Keratinocyte (primary cell): ENCODE measurements at places on chromosomes 11 and 22.

DNA sequence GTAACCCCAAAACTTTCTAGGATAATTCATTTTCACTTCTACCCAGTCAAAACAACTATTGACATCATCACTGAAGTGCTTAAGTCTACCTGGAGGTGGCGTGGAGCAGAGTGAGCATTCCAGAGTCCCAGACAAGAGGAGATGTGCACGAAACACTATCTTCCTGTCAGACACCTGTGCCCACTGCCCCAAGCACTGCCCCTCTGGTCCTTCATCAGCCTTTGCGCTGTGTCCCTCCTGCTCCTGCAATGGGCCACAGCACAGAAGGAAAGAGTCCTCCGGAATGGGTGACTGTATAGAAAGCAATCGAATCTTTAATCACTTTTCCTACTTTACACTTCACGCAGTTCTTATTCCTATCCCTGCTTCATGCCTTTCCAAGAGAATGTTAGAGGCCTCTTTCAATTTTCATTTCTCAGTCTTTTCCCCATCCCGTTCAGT is 512 bp upstream of the GRIA4 start:
- no peak for DNase-seq
- H3K36me3 ChIP-seq = no peaks in the 10 kb centered on the region
- peaks cover 35% of the 10 kb centered on the region for H3K27me3 ChIP-seq
- H3K4me3 ChIP-seq = no peak overlapping the region
- no peak overlapping the region for H3K27ac ChIP-seq

DNA sequence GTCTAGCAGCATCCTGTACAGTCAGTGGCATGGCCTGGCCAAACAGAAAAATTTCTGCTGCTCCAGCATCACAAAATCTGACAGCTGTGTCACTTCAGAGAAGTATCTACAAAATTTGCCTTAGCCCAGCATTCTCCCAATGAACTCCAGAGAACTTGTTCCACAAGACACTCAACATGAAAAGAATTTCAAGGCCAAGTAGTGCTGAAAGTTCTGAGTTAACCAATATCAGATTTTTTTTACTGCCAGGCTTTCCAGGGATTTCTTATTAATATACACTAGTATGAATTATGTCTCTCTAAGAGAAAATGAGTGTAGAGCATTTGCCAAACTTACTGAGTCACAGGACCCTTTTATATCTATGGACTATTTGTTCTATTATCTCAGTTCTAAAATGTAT is 68.8 kb downstream of the OR5AK2 start:
- no peak overlapping the region for H3K27ac ChIP-seq
- H3K4me3 ChIP-seq = no peak overlapping the region
- H3K36me3 ChIP-seq = no peaks in the 10 kb centered on the region
- no peaks in the 10 kb centered on the region for H3K27me3 ChIP-seq

- H3K27me3 ChIP-seq = no peaks in the 10 kb centered on the region
- no peak overlapping the region for H3K27ac ChIP-seq
- no peak for DNase-seq
- H3K4me3 ChIP-seq = no peak overlapping the region
These were observed 84.7 kb upstream of the WNT7B start for GRCh38 chr22:46061501-46062231.

GRCh38 chr11:3234846-3235245 is 2.6 kb upstream of the MRGPRE start:
- peaks cover 28% of the 10 kb centered on the region for H3K27me3 ChIP-seq
- H3K4me1 ChIP-seq = no peaks in the 10 kb centered on the region
- no peak overlapping the region for H3K4me3 ChIP-seq
- no peaks in the 10 kb centered on the region for H3K36me3 ChIP-seq
- no peak for DNase-seq
- no peak overlapping the region for H3K27ac ChIP-seq

- no peak for DNase-seq
- H3K27ac ChIP-seq = no peak overlapping the region
- no peaks in the 10 kb centered on the region for H3K27me3 ChIP-seq
- no peaks in the 10 kb centered on the region for H3K36me3 ChIP-seq
- H3K4me3 ChIP-seq = no peak overlapping the region
These were observed 35.8 kb downstream of the GRIK4 start for GRCh38 chr11:120547316-120547715.

DNA sequence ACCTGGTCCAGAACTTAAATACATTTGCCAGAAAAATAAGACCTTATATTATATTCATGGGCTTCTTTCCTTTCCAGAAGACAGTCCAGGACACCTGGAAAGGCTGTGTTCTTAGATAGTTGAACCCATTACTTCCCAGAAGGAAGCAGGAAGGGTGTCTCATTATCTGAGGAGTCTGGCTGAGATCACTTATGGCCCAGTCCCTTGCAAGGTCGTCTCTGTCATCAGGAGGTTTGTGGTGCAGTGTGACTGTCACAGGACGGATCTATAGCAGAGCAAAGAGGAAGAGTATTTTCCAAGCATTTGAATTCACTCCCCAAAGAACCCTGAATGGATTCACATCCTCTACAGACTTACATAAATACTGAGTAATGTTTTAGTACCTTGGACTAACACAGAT is 270.7 kb upstream of the MTNR1B start:
- no peak for DNase-seq
- no peak overlapping the region for H3K27ac ChIP-seq
- H3K36me3 ChIP-seq = no peaks in the 10 kb centered on the region
- H3K27me3 ChIP-seq = no peaks in the 10 kb centered on the region

DNA sequence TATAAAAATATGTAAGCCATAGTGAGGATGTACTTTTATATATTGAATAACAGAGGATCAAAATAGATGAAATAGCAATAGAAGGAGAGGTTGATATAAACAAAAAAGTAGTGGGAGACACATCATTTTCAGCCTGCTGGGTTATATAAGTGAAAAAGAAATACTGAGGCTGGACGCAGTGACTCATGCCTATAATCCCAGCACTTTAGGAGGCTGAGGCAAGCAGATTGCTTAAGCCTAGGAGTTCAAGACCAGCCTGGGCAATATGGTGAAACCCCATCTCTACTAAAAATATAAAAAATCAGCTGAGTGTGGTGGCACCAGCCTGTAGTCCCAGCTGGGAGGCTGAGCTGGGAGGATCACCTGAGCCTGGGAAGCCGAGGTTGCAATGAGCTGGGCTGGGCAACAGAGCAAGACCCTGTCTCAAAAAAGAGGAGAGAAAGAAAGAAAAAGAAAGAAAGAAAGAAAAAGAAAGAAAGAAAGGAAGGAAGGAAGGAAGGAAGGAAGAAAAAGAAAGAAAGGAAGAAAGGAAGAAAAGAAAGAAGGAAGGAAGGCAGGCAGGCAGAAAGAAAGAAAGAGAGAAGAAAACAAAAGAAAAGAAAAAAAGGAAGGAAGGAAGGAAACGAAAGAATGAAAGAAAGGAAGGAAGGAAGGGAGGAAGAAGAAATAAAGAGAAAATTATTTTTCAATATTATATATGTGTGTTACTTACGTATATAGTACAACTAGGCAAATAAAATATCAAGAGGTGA is 7.0 kb upstream of the P2RY2 start:
- no peak overlapping the region for H3K4me3 ChIP-seq
- H3K27me3 ChIP-seq = no peaks in the 10 kb centered on the region
- H3K36me3 ChIP-seq = no peaks in the 10 kb centered on the region
- H3K27ac ChIP-seq = no peak overlapping the region

- H3K4me3 ChIP-seq = no peak overlapping the region
- H3K4me1 ChIP-seq = peaks cover 15% of the 10 kb centered on the region
- H3K27ac ChIP-seq = no peak overlapping the region
These were observed 6.3 kb downstream of the DEPDC7 start for GRCh38 chr11:33021937-33022336.

- DNase-seq = no peak
- H3K4me1 ChIP-seq = no peaks in the 10 kb centered on the region
- H3K36me3 ChIP-seq = no peaks in the 10 kb centered on the region
- H3K4me3 ChIP-seq = no peak overlapping the region
- H3K27me3 ChIP-seq = no peaks in the 10 kb centered on the region
- H3K27ac ChIP-seq = no peak overlapping the region
These were observed 6.7 kb downstream of the DDI1 start for GRCh38 chr11:104043142-104043541.

DNA sequence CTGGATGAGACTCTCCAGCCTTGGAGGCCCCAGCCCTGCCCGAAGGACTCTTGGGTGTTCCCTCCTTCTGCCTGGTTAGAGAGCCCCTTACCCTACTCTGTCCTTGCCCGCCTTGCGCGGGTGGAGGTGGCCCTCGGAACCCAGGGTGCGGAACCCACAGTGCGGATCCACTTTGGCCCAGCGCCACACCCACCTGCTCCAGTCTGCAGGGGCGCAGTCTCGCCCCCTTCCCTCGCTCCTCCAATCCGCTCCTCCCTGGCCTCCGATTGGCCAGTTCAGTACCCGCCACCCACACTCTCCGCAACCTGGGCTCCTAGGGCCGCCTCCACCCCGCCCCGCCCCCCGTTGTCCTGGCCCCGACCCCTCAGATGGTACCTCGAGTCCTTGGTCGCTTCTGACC is 2.4 kb downstream of the CAPN1 start:
- no peak for DNase-seq
- no peaks in the 10 kb centered on the region for H3K27me3 ChIP-seq
- peaks cover 24% of the 10 kb centered on the region for H3K4me1 ChIP-seq
- H3K27ac ChIP-seq = peak overlapping the region; percentile 85
- H3K36me3 ChIP-seq = peaks cover 33% of the 10 kb centered on the region

GRCh38 chr11:10604340-10604748 is 35.9 kb upstream of the LYVE1 start:
- H3K36me3 ChIP-seq = no peaks in the 10 kb centered on the region
- H3K27ac ChIP-seq = peak overlapping the region; percentile 60
- H3K4me3 ChIP-seq = no peak overlapping the region
- no peaks in the 10 kb centered on the region for H3K27me3 ChIP-seq

GRCh38 chr11:130775306-130776060 is 140.8 kb downstream of the SNX19 start:
- no peak overlapping the region for H3K27ac ChIP-seq
- no peak overlapping the region for H3K4me3 ChIP-seq
- H3K4me1 ChIP-seq = peaks cover 25% of the 10 kb centered on the region
- peak; percentile 38 for DNase-seq
- H3K36me3 ChIP-seq = no peaks in the 10 kb centered on the region
- no peaks in the 10 kb centered on the region for H3K27me3 ChIP-seq

DNA sequence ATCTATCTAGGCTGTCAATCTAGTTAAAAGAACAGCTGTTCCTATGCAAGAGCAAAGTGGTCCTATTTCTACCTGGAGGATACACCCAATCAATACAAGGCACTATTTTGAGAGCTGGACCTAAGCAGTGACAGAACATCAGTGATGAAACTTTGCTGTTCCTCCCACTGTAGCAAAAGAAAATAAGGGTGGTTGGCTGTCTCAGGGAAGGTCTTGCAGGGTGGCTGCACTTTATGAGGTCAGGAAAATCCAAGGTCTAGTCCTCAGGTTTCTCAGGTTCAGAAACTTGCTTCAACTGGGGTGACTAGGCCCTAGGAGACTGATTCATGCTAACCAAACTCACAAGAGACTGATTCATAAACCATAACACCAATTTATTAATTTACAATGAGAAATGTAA is 11.6 kb downstream of the CPSF7 start:
- H3K36me3 ChIP-seq = peaks cover 40% of the 10 kb centered on the region
- peak overlapping the region; percentile 10 for H3K27ac ChIP-seq
- no peaks in the 10 kb centered on the region for H3K4me1 ChIP-seq
- H3K27me3 ChIP-seq = no peaks in the 10 kb centered on the region
- no peak for DNase-seq

GRCh38 chr11:102267609-102268008 is 49.7 kb upstream of the BIRC3 start:
- H3K4me1 ChIP-seq = peaks cover 32% of the 10 kb centered on the region
- peak overlapping the region; percentile 88 for H3K27ac ChIP-seq
- DNase-seq = no peak
- peak overlapping the region; percentile 37 for H3K4me3 ChIP-seq
- no peaks in the 10 kb centered on the region for H3K36me3 ChIP-seq
- H3K27me3 ChIP-seq = no peaks in the 10 kb centered on the region

DNA sequence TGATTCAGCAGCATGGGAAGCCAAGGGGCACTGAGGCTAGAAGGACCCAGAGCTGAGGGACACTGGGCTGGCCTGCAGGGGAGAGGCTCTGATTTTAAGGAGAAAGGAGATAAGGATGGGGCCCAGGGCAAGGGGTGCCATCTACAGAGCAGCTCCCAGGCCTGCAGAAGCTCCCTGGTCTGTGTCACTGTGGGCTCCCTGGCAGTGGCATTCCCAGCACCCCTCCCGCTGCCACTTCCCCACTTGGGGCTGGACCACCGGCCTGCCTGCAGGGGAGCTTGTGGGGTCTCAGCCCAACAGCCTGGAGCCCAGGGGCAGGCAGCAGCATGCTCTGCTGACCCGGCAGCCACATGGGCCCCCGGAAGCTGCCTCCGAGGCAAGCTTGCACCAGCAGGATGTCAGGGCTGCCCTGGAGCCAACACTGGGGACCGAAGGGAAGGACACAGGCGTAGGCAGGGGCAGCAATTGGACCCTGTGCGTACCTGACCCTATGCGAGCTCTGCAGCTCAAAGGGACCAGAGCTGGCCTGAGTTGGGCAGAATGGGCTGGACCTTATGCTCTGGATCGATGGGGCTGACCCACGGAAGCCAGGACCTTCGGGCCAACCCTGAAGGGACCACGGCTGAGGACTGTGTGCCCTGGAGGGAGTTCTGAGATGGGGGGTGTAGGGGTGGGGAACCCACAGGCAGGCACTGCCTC is 35.4 kb upstream of the WNT7B start:
- no peaks in the 10 kb centered on the region for H3K36me3 ChIP-seq
- H3K4me1 ChIP-seq = peaks cover 52% of the 10 kb centered on the region
- DNase-seq = no peak
- no peaks in the 10 kb centered on the region for H3K27me3 ChIP-seq

GRCh38 chr11:61551634-61552033 is 29.2 kb downstream of the SYT7 start:
- no peak for DNase-seq
- no peak overlapping the region for H3K4me3 ChIP-seq
- peaks cover 6% of the 10 kb centered on the region for H3K4me1 ChIP-seq
- no peaks in the 10 kb centered on the region for H3K36me3 ChIP-seq
- H3K27ac ChIP-seq = no peak overlapping the region

- H3K27me3 ChIP-seq = no peaks in the 10 kb centered on the region
- H3K36me3 ChIP-seq = peaks cover 16% of the 10 kb centered on the region
- no peaks in the 10 kb centered on the region for H3K4me1 ChIP-seq
- no peak overlapping the region for H3K4me3 ChIP-seq
These were observed 7.3 kb upstream of the SYCE3 start for GRCh38 chr22:50569896-50570535.

DNA sequence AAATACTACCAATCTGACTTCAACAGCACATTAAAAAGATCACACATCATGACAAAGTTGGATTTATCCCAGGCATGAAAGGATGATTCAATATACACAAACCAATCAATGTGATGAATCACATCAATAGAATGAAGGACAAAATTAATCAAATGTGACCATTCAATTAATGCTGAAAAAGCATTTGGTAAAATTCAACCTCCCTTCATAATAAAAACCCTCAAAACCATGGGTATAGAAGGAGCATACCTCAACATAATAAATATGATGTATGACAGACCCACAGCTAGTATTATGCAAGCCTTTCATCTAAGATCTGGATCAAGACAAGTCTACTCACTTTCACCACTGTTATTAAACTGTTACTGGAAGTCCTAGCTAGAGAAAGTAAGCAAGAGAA is 921.7 kb upstream of the RAG2 start:
- no peaks in the 10 kb centered on the region for H3K36me3 ChIP-seq
- no peak overlapping the region for H3K4me3 ChIP-seq
- DNase-seq = no peak
- H3K27me3 ChIP-seq = no peaks in the 10 kb centered on the region
- H3K4me1 ChIP-seq = no peaks in the 10 kb centered on the region
- H3K27ac ChIP-seq = no peak overlapping the region

- peak overlapping the region; percentile 75 for H3K27ac ChIP-seq
- no peak for DNase-seq
- peaks cover 23% of the 10 kb centered on the region for H3K4me1 ChIP-seq
These were observed 471 bp upstream of the TMEM184B start for GRCh38 chr22:38273135-38273826.
